Stimulated activated CD4-positive, alpha-beta T cell treated with anti-CD3 and anti-CD28 coated beads, TNF-alpha, amount 100 ng/mL, for 48 hours (primary cell): ENCODE measurements at places on chromosomes 1 and 21.

DNA sequence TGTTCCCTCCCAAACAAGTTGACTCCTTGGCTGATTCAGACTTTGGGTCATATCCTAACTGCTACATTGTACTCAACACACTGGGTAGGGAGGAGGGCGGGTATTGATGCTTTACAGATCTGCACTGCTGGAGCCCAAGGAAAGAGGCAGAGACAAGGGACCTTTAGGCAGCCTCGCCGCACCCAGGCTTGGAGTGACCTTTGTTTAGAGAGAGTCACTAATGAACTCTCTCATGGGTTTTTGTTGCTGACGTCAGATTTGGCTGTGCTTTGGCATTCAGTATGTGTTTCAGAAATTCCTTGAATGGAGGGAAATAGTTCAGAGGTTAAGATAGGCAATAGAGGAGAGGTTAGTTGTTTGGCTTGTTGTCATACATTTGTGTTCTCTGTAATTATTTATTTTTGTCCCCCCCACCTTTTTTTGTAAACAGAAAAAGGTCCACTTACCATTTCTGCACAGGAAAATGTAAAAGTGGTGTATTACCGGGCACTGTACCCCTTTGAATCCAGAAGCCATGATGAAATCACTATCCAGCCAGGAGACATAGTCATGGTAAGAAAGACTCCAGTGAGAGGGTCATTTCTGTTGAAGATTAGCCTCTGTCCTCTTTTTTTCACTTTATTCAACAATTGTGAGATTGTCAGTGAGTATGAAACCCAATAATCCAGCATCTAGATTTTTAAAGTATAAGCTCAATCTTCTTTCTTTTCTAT is 116.1 kb downstream of the ATP5PO start:
- no peak for DNase-seq

- no peak for DNase-seq
Measured at GRCh38 chr1:214310777-214311690, 30.1 kb downstream of the SMYD2 start.

DNA sequence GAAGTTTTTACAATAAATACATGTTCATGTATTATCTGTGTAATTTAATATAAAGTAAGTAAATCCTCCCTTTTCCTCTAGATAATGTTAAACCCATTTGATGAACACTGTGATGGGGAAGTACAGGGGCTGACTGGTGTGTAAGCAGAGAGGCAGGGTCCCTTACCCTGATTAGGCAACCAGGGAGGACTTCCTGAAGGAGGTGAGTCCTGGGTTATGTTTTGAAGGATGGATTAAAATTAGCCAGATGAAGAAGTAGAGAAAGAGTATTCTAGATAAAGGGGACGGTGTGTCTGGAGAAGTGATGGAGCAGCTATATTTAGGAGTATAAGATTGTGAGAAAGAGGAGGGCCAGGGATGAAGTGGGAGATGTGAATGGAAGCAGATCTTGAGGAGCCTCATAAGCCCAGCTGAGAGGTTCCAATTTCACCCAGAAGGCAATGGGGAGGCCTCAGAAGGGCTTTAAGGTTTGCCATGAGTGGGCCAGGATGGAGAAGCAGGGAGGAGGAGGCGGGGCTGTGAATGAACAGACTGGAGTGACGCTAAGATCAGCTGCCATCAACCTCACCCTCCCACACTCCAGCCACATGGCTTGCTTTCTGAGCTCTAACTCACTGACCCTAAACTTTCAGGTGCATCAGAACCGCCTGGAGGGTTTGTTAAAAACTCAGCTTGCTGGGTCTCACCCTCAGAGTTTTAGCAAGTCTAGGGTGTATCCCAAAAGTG is 30.9 kb upstream of the ID3 start:
- no peak for DNase-seq

DNA sequence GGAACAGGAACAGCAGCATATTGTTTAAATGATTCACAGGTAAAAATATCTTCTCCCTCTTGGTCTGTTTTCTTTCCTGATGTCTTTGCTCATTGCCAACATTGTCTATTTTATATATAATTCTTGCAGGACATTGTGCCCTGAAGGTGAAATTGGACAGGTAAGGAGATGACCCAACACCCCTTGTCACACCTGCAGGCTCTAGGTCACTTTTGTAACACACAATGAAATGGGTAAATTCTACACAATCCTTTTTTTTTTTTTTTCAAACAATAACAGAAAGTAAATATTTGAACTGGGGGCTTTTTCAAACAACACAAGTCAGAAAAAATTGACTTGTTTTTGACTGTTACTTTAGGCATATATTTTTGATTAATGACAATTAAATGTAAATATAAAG is 62.9 kb upstream of the ERG start:
- DNase-seq: no peak

GRCh38 chr1:168794057-168794456 is 65.1 kb upstream of the DPT start:
- DNase-seq: no peak

- DNase-seq: no peak
Measured at GRCh38 chr1:6294080-6294889, 33.4 kb upstream of the GPR153 start.

- no peak for DNase-seq
Measured at GRCh38 chr1:160887071-160887470, 2.1 kb upstream of the ITLN1 start.

DNA sequence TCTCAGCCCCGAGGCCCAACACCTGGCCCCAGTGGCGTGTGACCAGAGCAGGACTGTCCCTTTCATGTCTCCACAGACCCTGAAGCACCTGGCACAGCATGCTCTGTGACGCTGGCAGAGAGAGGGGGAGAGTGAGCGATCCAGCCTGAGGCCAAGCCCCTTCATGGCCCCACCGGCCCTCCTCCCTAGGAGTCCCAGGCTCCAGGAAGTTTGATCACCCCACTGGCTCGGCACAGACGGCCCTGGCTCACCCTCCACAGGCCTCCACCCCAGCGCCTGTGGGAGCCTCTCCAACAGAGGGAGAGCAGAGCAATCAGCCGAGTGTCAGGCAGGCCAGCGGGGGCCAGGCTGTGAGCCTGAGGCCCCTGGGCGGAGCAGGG is 11.0 kb downstream of the SH3BGRL3 start:
- no peak for DNase-seq

GRCh38 chr1:156754219-156754618 is 2.7 kb upstream of the HDGF start:
- no peak for DNase-seq

GRCh38 chr1:11434501-11434900 is 44.5 kb upstream of the DISP3 start:
- DNase-seq: no peak

GRCh38 chr21:31964692-31965091 is 91.9 kb downstream of the HUNK start:
- no peak for DNase-seq

- DNase-seq: no peak
Measured at GRCh38 chr1:96364576-96364975, 357.0 kb upstream of the PTBP2 start.

DNA sequence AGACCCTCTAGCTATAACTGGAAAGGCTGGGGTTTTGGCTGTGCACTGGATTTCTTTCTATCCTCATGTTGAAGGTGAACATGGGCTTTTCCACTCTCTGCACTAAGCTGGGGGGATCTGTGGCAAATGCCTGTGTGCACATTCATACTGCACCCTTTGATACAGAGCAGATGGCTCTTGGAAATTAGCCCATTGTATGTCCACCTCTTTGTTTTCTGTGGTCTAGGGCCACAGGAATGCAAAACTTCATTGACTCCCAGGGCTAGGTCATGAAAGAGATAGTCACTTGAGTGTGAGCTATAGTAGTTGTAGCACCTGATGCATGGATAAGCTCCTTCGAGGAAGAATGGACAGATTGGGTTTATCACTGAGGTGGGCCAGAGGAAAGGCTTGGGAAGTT is 5.7 kb upstream of the OR14A16 start:
- no peak for DNase-seq

- DNase-seq: no peak
Measured at GRCh38 chr1:8825985-8826481, 8.6 kb upstream of the RERE start.

- peak; percentile 30 for DNase-seq
Measured at GRCh38 chr1:8510041-8510823, 192.3 kb downstream of the SLC45A1 start.

DNA sequence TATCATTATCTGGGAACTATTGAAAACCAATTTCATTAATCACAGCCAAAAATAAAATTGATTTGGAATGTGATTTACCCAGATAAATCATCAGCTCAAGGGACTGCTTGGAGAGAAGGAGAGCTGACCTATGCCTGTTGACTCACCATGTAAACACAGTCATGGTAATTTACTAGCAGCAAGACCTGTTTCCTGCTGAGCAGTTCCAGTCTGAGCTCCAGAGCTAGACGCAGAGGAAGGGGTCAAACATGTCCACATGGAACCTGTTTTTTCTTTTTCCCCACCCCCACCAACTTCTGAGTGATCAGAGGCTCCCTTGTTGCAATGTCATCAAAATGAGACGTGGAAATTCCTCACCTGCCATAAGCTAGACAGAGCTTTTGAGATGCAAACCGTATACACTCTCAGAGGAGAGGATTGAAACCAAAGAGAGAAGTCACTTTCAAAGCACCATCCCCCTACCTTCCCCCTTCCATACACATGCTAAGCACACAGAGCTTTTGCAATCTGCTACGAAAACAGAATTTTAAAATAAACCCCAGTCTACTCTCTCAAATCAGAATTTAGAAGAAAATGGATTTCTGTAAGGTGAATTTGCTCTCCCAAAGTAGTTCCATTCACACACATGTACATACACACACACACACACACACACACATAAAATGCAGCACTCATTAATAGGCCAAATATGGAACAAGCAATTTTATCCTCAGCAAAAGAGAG is 55.9 kb upstream of the PTGFRN start:
- DNase-seq: no peak

GRCh38 chr1:53137729-53138128 is 4.7 kb downstream of the SLC1A7 start:
- no peak for DNase-seq

GRCh38 chr1:16175610-16176553 is 20.0 kb upstream of the EPHA2 start:
- DNase-seq: no peak

- no peak for DNase-seq
Measured at GRCh38 chr1:12548973-12549459, 69.0 kb downstream of the DHRS3 start.

DNA sequence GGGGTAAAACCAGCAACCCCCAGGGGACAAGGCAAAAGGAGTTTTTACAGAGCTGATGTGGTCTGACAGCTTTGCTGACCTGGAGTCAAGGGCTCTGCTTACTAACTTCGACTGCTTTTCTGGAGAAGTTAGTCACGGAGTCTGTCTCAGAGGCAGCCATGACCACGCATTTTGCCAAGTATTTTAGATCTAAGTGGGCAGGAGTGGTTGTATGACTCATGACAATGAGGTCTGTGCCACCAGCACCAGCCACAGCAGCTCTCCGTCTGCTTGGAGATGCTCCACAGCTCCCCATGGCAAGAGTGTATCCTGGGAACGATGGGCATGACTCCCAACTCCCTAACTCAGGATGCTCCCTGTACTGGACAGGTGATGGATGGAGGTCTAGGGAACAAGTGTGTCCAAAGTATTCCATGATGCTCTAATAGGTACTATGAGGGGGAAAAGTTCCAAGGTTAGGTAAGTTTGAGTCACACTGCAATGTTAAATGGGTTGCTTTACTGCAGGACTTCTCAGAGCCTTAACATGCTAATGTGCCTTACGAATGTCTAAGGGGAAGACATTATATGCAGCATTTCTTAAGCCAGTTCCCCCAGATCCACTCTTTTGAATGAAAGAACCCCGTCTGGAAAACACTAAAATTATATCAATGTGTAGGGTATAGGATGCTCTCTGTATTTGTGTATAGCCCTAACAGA is 359.0 kb downstream of the HHAT start:
- no peak for DNase-seq

DNA sequence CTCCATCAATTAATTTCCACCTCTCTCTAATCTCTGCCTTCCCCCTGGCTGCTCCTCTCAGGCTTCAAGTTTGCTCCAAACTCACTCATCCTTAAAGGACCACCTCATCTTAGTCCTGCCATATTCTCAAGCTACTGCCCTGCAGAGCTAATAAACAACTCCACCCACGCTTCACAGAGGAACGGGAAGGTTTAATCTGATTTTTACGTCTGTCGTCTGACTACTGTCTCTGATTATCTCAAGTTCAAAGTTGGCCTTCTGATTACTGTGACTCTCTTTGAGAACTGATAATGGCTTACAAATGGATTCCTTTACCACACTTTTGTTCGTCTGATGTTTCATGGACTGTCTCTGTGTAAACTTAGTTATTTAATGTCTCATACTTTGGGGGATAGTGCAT is 7.6 kb upstream of the CPT2 start:
- no peak for DNase-seq

DNA sequence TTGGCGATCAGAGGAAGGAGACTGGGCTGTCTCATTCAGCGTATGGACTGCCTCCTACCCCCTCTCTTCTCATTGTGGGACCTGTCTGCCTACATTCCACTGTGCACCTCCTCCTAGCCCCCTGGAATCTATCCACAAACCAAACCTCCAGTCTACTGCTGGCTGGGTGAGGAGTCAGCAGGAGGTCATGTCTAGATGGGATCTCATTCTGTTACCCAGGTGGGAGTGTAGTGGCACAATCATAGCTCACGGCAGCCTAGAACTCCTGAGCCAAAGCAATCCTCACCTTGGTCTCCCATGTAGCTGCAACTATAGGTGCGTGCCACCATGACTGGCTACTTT is 18.0 kb upstream of the TTC22 start:
- no peak for DNase-seq
